ENCODE measurements at places on chromosomes 6 and 20. TPM values are rescaled to one million over a fixed set of nuclear protein-coding genes. Genes with fewer than 3 reads are reported as not detected.
A peak's percentile ranks its signal among the peaks of the same experiment; 100 is the strongest.

- no peak for DNase-seq
These were observed 77.4 kb upstream of the MTHFD1L start for GRCh38 chr6:150788089-150788488.

COL11A2 gene
- total RNA-seq: 1.7 TPM

SEL1L2 gene
- total RNA-seq: not detected

- DNase-seq: no peak
These were observed 7.8 kb downstream of the NFYA start for GRCh38 chr6:41080621-41081020.

DNA sequence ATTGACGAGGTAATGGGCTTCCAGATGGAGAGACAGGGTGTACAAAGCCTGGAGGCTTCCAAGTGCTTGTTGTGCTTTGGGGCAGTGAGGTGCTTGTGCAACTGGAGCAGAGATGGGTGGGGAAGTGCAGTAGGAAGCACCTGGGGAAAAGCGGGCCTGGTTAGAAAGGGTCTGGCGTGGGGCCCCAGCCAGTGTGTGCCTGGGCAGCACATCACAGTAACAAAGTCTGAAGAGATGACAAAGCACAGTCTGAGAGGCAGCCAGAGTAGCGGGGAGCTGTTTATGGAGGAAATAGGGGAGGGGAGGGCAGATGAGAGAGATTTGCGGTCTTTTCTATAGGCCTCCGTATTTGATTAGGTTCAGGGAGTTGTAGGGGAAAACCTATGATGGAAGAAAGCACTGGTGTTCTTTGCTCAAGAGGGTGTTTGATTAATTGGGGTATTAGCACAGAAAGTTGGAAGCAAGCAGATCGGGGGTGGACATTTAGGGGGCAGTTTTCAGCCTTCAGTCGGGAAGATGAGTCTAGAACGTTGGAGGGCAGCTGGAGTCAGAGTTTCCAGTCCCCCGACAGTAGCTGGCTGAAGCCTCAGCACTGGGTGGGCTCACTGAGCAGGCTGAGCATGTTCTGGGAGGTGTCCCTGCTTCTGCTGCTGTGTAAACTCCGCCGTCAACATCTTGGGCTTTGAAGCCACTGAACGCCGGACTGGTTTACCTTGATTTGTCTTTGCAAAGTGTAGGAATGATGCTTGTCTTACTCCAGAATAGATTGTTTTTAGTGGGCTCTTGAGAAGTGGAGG, 15.5 kb upstream of the MROH8 start:
- peak; percentile 68 for DNase-seq

STMN3 gene
- total RNA-seq: 1.7 TPM

OTOR gene
- total RNA-seq: not detected

DNA sequence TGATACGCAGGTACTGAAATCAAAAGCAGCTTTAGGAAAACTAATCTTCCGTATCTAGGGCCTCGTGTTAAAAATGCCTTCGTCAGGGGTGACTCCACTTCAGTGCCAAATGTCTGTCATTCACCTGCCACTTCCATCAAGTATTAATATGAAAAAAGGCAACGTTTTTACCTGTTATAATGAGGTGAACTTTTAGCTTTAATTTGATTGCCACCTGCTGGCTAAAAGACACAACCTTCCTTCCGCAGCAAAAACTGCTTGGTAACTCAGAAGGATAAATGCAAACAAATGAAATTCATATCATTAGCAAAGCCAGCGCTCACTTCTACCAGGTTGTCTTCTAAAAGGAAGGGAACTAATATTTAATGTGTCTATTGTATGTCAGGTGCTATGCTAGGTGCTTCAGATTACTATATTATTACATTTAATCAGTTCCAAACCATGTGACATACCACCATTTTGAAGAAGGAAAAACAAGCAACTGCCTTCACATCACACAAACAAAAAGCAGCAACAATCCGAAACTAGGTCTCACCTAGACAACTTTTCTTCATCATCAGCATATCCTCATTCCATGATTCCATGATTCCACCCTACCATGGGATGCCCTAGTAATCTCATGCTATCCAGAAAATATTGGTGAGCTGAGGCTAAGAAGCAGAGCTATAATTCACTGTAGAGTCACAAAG, 20.6 kb upstream of the ARHGAP18 start:
- peak; percentile 63 for DNase-seq

AVP gene
- total RNA-seq: not detected

DNA sequence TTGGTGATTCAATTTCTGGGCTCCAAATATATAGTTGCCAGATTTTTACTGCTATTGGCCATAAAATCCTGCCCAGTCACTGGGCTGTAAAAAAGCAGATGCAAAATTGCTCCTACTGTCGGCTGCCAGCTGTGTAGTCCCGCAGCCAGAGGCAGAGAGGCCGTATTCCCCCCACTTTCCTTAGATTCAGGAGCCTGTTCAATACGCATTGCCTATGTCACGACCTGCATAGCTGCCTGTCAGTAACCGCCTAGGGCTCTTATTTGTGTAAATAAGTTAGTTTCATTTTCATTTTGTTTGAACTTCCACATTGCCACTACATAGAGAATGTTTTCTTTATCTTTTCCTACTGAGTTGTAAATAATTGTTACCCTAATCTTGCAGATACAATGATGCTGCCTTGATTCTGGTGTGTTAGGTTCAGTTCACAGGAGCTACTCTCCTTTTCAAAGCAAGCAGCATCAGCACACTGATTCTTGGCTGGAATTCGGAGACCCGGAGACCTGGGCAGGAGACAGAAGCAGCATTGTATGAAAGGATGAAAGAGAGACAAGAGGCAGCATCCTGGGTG, 46.0 kb upstream of the UST start:
- no peak for DNase-seq

DNA sequence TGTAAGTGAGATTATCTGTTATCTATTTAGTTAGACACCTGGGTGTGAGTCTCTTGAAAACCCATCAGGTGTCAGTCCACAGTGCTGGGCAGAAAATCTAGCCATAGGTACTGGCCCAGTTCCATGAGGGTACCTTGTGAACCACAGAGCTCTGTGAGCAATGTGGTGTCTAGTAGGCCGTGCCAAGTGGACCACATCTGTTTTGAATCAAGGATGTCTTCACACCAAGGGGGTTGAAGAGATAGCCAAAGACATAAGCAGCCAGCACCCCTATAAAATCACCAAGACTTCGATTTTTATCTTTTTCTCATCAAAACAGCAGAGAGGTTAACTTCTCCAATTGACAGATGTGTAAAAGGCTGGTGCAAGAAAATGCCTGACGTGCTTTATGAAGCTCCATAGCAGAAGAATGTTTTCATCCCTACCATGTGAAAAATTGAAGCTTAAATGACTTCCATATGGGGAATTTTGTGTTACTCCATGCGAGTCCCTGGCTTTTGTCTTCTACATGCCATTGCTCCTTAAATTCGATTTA, 368.7 kb downstream of the HAO1 start:
- no peak for DNase-seq

GRCh38 chr6:129938249-129939020, 77.3 kb upstream of the TMEM244 start:
- DNase-seq: no peak

DNA sequence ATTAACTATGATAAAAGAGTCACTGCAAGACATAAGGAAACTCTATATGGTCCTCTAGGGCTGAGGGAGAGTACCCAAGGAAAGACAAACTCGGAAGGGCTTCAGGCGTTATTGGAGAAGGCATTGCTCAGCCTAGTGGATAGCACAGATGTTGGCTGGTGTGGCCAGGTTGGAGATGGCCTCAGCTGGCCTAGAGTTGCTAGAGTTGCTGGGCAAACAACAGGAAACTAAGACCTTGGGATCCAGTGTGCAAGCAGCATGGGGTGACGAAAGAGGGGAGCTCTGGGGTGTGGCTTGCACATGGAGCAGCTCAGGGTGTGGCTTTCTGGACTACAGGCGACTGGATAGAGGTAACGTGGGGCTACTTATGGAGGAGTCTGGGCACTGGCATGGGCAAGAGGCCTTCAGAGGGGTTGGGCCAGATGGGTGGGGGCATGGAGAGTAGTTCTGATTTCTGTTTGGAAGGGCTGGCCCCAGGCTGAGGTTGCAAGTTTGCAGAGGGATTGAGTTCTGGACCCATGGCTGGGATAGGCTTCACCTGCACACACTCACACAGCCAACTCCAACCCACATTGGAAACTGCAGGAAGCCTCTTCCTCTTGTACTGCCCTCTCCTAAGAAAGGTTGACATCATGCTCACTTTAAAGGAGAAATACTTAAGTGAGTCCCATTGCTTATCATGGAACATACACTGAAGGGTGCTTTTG, 5.2 kb upstream of the BPIFB6 start:
- DNase-seq: no peak

DNA sequence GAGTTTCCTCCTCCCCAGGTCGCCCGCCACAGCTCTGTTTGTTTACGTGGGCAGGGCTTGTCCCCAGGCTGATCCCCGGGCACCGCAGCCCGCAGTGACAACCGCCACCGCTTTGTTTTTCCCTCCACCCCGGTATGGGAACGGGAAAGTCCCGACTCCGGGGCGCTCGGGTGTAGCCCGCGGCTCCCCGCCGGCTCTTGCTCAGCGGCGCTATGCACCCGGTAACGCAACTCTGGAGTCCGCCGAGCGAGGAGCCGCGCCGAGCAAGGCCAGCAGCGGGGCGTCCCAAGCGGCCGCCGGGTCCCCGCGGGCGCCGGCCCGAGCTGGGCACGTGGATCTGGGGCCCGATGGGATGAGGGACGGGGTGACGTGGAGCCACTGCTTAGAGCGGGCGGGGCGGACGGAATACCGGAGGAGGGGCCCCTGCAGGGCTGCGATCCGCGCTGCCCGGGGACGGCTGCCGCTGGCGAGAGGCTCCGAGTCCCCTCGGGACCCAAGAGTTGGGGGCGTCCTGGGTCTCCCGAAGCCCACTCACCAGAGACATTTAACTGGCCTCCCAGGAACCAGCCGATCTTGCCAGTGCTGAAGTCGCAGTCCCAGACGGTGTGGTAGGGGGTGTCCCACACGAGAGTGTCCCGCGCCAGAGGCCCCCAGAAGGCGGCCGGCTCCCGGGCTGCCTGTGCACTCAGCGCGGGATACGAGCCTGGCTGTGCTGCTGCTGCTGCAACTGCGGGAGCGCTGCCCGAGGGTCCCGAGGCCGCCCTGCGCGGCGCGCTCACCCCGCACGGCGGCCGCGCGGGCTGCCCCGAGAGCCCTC, 497 bp downstream of the ACSS1 start:
- peak; percentile 51 for DNase-seq

DNA sequence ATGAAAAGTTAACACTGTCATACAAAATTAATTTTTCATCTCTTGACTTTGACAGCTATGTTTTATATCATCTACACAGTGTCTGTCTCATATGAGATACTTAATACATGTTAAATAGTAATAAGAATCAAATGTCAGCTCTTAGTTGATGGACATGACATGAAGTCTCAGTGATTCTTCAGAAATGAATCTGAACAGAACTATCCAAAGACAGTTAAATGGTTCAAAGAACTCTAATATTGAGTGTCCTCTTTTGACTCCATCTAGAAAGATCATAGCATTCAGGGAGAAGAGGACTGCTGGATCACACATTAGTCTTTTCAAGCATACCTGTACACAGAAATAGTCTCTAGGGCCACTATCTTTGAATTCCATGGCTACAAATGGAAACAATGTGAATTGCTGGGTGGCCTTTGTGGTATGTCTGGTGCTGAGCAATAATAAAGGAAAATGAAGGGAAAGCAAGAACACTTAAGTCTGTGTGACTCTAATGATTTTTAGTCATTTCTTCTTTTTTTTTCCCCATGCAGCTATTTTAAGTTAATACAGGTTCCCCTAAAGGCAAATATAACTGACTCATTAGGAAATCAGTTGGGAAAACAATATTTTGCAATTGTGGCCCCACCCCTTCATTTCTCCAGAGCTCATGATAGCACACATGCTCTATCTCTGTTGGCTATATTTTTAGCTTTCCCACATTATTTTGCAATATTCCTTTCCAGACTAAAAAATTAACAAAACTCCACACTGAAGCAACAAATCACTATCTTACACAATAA, 367.5 kb downstream of the GRIK2 start:
- DNase-seq: no peak

LHFPL5 gene
- not detected for total RNA-seq

DNA sequence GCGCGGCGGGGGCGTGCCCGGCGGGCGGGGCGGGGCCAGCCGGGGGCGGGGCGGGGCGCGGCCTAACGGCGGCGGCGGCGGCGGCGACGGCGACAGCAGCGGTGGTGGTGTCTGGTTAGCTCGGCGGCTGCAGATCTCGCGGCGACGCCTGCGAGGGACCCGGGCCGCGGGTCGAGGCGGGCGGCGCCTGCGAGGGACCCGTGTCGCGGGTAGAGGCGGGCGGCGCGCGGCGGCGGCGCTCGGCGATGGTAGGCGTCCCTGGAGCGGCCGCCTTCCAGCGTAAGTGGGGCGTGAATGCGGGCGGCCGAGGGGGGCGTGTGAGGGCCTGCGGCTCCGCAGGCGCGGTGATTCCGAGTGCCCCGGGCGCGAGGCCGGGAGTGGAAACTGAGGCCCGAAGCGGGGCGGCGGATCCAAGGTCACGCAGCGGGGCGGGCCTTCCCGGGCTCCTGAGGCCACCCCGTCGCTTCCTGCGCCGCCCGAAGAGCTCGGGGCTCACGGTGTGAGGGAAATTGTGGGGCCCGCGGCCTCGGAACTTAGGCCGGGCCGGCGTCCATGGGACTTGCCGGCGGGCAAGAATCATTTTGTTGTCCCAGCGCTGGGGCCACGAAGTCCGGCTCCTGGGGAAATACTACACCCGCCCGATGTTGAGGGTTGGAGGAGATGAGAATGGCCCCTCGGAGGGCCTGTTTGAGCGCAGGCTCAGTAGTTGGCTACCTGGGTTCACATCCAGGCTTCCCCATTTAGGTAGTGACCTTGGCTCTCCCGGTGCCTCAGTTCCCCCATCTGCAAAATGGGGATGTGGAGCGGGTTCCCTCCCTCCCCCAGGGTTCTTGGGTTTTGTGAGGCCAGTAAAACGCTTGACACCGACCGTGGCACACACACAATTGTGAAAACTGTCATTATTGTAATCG, at the start of gene CBFA2T2:
Gene CBFA2T2 (plus strand): TSS at position 74 of the 911 bp plus-strand sequence. CDS start 172 bp downstream, at position 246.
- peak; percentile 74 for DNase-seq

GRCh38 chr20:63738687-63739129, 868 bp upstream of the SLC2A4RG start:
- DNase-seq: no peak

DNA sequence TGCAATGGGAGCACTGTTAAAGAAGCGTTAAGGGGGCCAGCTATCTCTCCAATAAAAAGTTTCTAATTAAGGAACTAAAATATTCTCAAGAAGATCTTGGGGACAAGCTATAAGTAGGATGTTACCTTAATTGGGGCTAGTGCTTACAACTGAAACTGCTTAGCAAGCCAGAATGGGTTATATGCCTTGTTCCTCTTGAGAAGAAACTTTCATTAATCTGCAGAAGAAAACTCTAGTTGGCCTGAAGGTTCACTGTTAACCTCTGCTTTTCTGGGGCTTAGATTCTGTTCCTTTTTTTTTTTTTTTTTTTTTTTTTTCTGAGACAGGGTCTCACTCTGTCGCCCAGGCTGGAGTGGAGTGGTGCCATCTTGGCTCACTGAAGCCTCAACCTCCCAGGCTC, 82.2 kb downstream of the BACH2 start:
- DNase-seq: no peak
